ENCODE measurements at places on chromosomes 7 and 10. TPM values are rescaled to one million over a fixed set of nuclear protein-coding genes. Genes with fewer than 3 reads are reported as not detected.

GRCh38 chr7:138066954-138067394 is 9.3 kb upstream of the AKR1D1 start:
- no peak for DNase-seq

DNA sequence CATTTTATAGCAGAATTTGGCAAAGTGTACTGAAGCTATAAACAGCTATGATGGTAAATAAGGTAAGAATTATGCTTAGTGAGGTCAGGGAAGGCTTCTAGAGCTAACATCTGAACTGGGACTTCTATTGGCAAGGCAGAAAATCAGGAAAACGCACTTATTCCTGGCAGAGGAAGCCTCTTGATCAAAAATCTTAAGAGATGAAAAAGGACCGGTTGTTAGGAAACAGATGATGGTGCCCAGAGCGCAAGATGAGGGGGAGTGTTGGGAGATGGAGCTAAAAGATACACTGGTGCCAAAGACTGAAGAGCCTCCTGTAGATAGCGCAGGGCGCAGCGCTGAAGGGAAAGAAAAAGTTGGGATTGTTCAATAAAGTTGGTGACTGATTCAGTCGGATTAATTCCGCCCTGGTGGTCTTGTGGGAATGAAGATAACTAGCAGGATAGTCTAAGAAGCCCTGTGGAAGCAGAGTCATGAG is 550 bp upstream of the CALU start:
- DNase-seq, result no peak

The ADAP1 gene
- 3.0 TPM for total RNA-seq

- DNase-seq, result no peak
These were observed 87.4 kb downstream of the LRRC4 start for GRCh38 chr7:127943541-127944521.

- DNase-seq, result no peak
These were observed 57.3 kb upstream of the GSAP start for GRCh38 chr7:77473229-77474005.

The RAB19 gene
- total RNA-seq, result not detected

DNA sequence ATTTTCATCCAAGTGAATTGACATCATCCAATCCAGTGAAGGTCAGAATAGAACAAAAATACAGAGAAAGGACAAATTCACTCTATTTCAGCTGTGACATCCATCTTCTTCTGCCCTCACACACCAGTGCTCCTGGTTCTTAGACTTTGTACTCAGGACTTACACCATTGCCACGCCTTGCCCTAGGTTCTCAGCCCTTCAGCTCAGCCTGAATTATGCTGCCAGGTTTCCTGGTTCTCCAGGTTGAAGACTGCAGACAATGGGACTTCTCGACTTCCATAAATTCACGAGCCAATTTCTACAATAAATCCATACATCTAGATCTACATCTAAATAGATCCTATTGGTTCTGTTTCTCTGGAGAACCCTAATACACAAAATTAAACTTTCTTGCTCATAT is 181.2 kb upstream of the KCND2 start:
- DNase-seq, result no peak

DNA sequence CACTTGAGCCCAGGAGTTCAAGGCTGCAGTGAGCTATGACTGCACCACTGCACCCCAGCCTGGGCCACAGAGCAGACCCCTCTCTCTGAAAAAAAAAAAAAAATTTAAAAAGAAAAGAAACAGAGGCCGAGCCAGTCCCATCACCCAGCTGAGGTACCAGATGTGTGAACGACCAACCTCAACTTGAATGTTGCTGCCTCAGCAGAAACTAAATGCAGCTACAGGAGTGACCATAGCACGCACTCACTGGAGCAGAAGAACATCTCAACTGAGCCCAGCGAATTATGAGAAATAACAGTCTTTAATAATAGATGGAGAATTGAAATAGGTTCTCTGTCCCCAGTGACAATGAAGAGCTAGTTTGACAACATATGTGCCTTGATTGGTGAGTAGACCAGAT is 53.1 kb upstream of the ST8SIA6 start:
- DNase-seq, result no peak

The LIPK gene
- total RNA-seq, result not detected

The TAS2R41 gene
- not detected for total RNA-seq

DNA sequence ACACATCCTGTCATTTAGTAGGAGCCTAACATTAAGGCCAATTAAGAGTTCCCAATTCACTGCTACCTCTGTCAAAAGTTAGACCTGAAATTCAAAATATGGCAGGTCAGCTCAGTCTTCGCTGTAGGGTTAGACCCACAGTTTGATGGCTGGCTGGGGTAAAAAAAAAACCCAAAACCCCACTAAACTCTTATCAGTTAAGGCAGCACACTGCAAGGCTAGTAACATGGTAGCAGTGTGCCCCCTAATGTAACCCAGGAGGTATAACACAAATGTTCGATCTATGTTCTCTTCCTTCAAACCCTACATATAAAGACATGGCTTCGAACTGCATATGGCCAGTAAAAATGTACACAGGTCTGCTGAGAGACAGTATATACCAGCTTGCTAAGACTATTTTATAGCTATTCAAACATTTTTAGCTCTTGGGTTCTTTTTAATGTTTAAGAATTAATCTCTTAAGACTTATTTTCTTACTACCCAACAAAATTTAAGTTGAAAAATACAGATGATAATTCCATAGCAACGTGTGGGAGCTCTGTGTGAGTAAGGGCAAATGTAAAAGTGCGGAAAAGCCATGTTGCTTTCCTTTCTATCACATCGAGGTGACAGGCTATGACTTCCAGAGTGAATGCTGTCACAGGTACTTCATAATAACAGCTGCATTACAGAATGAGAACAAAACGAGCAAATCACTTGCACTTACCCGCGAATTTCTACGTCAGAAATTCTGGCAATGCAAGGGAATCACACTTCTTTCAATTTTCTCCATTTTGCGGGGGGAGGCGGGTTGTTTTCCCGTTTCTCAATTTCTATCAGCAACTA is 168.4 kb upstream of the IMMP2L start:
- no peak for DNase-seq

Measured in glomerular endothelial cell (primary cell).